ENCODE measurements at places on chromosomes 1 and 21.

- no peak for DNase-seq
These were observed 98.1 kb downstream of the VAV3 start for GRCh38 chr1:107866870-107867269.

- DNase-seq: no peak
These were observed 4.8 kb downstream of the EFHD2 start for GRCh38 chr1:15414445-15414983.

DNA sequence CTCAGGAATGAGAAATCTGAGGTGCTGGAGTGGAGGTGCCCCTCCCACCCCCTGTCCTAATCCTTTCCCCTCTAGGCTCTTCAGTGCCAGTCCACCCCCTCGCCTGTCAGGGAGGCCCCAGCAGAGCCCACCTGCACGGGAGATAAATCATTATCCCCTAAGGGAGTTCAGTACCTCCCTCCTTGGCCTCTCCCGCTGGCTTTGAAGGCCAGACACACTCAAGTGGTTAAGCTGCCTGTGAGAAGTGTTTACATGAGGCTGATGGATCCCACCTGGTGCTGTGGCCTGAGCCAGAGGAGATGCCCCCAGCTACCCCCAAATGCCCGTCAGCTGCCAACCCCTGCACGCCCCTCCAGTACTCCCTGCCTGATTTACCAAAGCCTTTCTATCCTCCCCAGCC is 3.7 kb downstream of the RSPO1 start:
- no peak for DNase-seq

DNA sequence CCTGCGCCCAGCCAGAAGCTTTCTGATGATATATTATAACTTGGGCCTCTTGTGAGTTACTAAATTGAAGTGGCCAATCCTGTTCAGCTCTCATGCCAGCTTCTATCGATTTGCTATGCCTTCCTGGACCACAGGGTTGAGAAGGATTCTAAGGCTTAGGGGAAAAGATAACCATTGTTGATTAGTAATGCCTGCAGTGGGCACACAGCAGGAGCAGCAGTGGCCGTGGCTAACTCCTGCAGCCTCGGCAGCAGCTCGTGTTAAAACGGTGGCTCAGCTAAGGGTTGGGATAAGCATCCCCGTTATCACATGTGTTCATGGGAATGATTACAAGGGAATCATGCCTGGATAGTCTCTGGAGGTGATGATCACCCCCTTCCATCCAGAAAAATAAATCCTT is 20.5 kb upstream of the KCNE2 start:
- DNase-seq: no peak

GRCh38 chr1:90475631-90476030 is 241.5 kb downstream of the BARHL2 start:
- DNase-seq: no peak
